ENCODE measurements at places on chromosomes 6 and 20.

DNA sequence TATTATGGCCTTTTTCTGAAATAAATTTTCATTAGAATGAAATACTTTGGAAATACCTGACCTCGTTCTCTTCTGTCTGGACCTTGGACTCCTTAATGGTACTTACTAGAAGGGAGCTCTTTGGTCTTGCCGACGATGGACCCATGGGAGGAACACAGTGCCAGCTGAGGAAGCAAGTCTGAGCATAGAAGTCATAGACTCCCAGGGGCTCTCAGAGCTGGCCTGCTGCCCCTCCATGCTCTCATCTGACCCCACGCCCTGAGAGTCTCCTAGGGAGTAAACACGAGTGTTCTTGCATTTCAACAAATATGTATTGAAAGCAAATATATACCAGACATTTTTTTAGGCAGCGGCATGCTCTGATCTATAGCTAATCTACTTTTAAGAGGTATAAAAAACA lies 87.8 kb downstream of the PLEKHG1 start:
- no peak for DNase-seq

DNA sequence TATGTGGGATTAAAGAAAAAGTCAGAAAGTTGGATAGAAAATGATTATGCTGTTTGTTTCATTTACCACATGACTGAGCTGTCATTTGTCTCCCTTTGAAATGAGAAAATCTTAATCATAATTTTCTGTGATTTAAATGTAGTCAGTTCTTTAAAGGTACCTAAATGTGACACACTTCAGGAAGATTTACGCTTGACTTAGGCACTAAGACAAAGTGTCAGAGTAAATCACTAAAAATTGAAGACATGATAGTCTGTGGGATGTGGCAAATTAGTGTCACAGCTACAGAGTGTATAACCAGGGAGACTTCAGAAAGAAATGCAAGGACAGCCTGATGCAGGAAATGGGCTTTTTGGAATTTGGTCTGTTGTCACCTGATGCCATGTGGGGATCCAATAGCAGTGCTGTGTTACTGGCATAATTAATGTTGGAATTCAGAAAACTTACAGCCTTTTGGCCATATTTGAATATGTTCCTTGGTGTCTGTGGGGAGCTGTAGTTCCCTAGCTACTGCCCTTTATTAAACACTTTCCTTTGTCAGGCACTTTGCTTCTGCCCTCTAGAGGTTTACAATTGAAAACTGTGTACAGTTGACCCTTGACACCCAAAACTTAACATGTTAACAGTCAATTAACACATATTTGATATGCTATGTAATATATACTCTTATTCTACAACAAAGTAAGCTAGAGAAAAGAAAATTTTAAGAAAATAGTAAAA lies 493.8 kb downstream of the UTRN start:
- DNase-seq: no peak

DNA sequence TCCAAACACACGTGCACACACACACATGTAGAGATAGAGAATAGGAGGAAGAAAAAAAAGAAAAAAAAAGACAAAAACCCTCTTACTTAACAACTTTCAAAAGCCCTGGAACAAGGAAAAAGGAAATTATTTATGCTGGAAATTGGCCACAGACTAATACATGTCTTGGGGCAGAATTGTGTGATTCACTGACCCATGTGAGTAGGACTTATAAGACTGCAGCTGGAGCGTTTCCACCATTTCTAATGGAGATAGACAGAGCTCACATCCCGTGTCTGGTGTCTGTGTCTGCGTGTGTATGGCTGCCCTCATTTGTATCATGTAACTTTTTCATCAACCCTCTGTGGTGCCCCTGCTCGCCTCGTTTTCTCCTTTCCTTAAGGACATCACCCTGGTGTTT lies 99.8 kb upstream of the PDE10A start:
- DNase-seq: no peak

DNA sequence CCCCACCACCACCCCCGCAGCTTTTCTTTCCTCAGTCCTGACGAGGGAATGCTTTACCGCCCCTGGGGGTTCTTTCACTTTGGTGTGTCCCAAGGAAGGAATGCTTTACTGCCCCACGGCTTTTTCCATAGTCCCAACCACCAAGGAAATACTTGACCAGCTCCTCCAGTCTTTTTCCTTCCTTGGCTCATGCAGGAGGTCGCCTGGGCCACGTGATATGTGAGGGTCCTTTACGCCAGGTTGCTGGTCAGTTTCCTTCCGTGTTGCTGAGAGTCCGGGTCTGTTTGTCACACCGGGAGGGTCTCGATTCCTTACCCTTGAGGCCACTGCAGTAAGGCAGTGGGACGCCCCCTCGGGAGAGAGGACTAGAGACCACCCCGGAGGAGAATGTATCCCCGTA lies 58.9 kb upstream of the CDH4 start:
- DNase-seq: no peak

GRCh38 chr20:44866703-44867335 lies 18.7 kb upstream of the YWHAB start:
- no peak for DNase-seq

GRCh38 chr20:20655883-20656282 lies 56.6 kb downstream of the RALGAPA2 start:
- no peak for DNase-seq
